ENCODE measurements at places on chromosomes 16 and 17.

GRCh38 chr16:86504315-86505184 lies 5.8 kb upstream of the FOXF1 start:
- DNase-seq = no peak

DNA sequence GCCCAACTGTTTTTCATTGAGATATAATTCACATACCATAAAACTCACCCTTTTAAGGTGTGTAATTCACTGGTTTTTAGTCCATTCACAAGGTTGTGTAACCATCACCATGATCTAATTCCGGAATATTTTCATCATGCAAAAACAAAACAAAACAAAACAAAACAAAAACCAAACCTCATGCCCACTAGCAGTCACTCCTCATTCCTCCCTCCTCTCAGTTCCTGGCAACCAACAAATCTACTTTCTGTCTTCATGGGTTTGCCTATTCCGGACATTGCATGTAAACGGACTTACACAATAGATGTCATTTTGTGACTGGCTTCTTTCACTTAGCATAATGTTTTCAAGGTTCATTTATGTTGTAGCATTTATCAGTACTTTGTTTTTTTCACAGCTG lies 4.5 kb upstream of the NOD2 start:
- no peak for DNase-seq

GRCh38 chr16:53098526-53099317 lies 43.9 kb downstream of the CHD9 start:
- DNase-seq = peak; percentile 96

- DNase-seq = no peak
Measured at GRCh38 chr17:59356543-59357218, 25.2 kb downstream of the YPEL2 start.

- DNase-seq = no peak
Measured at GRCh38 chr16:47059991-47060390, 83.8 kb downstream of the NETO2 start.

DNA sequence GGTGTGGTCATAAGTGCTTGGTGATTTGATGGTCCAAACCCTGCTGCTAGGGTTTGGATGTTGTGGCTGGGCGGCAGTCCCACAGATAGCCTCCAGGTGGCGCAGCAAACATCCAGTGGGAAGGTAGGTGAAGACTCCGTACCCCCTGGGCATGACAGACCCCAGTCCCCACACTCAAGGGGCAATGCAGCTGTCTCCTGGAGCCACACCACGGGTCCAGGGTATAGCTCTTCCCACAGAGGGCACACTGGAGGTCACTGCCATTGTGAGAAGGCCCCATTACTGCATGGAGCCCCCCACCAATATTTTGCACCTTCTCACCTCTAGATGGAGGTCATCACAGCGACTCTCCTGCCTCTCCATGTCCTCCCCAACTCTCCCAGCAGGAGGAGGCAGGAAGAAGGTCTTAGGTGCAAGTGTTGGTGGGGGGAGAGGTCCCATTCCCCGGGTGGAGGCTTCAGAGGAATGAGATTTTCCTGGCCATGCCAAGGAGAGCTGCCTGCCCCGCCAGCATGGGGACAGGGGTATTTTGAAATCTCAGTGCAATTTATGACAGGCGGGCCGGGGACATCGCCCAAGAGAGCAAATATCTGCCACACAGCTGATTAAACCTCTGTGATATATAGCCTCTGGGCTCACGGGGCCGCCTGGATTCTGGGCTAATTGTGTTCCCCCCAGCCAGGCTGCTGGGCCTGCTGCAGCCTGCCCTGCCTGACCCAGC lies 17.1 kb upstream of the C17orf113 start:
- no peak for DNase-seq

GRCh38 chr16:59612094-59612493 lies 878.0 kb upstream of the GOT2 start:
- DNase-seq = no peak

DNA sequence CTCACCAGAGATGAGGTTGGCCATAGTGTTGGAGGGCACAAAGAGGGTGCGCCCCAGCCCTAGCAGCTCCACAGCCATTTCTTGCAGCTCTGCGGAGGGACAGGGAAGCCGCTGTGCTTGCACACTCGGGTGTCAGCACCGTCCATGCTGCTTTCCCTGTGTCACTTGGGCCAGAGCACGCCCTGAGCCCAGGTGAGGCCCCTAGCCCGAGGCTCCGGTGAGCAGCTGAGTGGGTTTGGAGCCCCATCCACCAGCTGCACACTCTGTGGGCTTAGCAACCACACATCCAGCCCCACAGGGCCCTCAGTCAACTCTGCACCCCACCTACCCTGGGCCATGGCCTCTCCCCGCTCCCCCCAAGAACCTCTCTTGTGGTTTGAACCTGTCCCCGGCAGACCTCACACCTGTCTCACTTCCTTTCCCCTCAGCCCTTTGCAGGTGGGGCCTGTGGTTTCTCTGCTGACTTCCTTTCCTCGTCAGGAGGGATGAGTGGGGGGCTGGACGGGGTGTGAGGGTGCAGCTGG lies 20.7 kb downstream of the TMEM235 start:
- no peak for DNase-seq

DNA sequence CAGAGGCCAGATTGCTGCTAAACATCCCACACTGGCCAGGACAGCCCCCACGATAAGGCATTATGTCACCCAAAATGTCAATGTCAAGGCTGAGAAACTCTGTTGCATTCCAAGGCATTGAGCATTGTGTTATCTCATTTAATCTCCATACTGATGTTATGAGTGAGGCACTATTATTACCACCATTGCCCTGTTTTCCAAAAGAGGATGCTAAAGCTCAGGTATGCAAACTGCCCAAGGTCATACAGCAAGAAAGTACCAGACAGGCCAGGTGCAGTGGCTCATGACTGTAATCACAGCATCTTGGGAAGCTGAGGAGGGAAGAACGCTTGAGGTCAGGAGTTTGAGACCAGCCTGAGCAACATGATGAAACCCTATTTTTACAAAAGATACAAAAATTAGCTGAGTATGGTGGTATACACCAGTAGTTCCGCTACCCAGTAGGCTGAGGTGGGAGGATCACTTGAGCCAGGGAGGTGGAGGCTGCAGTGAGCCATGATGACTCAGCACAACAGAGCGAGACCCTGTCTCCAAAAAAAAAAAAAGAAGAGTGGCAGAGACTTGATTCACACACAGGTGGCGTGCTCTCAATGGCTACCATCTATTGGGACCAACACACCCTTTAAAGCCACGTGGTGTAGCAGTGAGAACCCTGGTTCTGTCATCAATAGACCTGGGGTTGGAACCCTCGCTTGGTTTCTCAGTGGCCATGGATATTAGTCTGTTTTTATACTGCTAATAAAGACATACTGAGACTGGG lies 58.8 kb upstream of the GRIN2A start:
- DNase-seq = no peak

DNA sequence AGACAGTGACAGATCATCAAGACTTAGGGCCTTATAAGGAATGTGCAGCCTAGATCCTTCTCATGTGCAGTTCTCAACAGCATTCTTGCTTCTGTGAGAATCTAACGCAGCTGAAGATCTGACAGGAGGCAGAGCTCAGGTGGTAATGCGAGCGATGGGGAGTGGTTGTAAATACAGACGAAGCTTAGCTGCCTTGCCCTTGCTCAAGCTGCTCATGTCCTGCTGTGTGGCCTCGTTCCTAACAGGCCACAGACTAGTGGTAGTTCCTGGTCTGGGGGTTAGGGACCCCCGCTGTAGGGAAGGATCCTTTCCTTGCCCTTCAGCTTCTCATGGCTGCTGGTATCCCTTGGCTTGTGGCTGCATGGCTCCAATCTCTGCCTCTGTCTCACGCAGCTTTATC lies 10.3 kb upstream of the NTN1 start:
- DNase-seq = no peak

GRCh38 chr17:57425903-57426880 lies 169.9 kb downstream of the MSI2 start:
- no peak for DNase-seq

DNA sequence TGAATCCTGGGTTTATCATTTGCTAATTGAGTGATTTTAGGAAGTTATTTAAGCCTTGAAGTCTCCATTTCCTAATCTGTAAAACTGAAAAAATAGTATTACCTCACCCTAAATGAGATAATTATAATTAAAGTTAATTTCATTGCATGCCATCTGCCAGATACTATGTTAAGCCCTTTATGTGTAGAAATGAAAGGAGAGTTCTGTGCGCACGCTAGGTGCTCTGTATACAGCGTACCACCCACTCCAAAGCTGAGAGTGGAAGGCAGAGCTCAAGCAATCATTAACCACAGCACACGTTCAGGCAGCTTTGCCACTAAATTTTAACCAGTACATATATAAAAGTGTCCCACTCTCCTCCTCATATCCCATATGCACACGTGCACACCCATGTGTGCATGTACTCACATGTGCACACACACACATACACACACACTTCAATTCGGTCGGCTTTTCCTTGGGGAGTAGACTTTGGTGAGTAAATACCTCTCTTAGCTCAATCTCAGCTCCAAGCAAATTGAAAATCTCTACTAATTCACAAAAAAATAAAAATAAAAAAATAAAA lies 204.8 kb downstream of the GRIN2A start:
- no peak for DNase-seq

DNA sequence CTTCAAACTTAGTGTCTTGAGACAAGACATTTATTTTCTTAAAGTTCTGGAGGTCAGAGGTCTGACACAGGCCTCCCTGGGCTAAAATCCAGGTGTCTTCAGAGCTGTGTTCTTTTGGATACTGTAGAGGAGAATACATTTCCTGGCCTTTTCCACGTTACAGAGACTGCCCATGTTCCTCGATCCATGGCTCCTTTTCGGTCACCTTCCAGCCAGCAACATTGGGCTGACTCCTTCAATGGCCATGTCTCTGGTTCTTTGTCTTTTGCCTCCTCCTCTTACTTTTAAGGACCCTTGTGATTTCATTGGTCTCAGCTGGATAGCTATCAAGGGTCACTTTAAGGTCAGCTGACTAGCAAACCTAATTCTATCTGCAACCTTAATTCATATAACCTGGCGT lies 212.4 kb downstream of the WWOX start:
- DNase-seq = no peak

DNA sequence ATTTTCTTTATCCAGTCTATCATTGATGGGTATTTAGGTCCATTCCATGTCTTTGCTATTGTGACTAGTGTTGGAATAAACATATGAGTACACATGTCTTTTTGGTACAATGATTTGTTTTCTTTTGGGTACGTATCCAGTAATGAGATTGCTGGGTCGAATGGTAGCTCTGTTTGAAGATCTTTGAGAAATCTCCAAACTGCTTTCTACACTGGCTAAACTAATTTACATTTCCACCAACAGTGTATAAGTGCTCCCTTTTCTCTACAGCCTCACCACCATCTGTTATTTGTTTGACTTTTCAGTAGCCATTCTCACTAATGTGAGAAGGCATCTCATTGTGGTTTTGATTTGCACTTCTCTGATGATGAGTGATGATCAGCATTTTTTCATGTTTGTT lies 103.7 kb downstream of the GOSR1 start:
- DNase-seq = peak; percentile 75

DNA sequence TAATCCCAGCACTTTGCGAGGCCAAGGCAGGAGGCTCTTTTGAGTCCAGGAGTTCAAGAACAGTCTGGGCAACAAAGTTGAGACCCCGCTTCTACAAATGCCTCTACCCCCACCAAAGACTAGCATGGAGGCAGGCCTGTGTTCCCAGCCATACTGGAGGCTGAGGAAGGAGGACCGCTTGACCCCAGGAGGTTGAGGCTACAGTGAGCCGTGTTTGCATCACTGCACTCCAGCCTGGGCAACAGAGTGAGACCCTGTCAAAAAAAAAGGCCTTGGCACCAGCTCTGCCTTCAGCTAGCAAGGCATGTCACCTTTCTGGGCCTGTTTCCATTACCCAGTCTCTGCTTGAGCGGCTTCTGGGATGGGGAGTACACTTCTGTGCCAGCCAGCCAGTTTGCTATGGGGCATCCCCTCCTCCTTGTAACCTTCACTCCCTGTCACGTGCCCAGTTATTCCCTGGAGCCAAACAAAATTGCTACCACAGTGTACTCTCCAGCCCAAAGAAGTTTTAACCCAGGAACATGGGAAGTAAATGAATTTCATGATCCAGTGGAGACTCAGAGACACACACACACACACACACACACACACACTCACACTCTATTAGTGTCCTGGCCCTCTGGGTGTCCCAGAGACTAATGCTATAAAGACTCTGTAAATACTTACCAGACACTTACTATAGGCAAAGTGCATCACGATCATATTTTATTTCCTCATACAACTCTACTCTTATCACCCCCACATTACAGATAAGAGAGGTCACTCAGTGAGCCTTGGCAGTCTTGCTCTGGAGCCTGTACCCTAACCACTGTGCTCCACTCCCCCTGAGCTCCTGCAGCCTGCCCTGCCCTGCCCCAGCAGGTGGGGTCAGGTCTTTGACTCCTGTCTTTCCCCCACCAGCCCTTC lies 2.5 kb downstream of the CISD3 start:
- DNase-seq = peak; percentile 39

DNA sequence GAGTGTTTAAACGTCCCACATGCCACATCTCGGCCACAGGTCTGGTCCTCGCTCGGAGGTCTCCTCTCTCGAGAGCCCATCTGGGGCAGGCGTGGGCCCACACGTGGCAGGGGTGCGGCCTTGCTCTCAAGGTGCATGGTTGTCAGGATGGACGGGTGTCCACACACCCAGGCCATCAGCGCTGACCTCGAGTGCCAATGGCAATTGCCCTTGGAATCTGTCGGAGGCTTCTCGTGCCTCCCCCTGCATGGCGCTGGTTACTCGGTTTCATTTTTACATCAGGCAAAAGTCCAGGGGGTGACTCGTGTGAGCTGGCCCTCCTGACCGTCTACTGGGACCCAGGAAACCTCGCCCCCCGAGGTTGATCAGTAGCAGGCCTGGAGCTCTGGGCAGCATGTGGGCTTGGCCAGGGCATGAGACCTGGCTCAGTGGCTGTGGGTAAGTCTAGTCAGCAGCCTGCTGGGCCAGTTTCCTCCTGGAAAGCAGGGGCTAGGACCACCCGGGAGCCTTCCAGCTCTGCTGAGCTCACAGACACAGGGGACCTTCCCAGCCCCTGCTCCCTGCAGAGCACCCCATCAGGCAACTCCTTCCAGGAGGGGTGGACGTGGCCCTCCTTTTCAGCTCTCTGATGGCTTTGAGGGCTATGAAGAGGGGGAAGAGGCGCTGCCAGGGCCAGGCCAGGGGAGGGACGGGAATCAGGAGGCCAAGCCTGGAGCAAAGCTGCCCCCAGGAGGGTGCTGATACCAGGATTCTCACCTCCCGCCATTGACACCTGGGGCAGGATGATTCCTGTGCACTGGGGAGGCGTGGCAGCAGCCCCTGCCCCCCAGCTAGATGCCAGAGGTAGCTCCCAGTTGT lies 3.7 kb upstream of the ZNF469 start:
- no peak for DNase-seq

Measured in fibroblast of gingiva (primary cell).